ENCODE measurements at places on chromosomes 1 and 21.

DNA sequence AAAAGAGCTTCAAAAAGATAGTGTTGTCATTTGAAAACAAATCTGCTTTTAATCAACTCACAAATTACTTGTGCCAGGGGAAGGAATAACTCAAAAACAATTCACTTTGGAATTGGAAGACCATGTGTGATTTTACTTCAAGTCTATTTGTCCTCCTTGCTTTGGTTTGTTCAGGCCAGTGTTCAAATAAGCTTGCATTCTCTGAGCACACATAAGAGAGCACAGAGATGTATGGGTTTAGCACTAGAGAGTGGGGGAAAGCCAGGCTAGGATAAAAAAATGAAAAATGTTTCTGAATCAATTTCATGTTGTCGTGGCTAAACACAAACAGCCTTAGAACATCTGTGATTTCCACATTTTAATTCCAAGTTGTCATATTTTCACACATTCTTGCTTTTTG lies 325.7 kb upstream of the LYPLAL1 start:
- DNase-seq, result no peak

GRCh38 chr1:69120817-69121216 lies 446.9 kb upstream of the LRRC7 start:
- no peak for DNase-seq

DNA sequence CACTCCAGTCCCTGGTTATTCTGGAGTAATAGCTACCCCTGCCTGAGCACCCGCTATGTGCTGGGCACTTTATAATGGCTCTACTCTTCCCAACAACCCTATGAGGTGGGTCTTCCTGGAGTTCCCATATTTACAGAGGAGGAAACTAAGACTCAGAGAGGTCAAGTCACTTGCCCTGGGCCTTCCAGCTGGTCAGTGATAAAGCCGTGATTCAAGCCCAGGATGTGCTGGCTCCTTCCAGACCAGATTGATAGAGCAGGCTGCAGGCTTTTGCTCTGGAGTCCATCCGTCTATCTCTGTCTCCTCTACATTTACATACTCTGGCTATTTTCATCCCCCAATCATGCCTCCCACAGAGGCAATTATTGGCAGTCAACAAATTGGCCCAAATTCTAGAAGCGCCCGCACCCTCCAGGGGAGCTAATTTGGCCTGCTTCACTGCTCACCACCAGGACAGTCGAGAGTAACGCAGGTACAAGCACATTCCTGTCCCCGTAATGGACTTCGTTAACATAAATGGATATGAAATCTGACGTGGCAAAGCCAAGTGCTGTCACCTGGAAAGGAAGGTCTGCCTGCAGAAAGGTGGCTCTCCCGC lies 39.8 kb upstream of the SELENON start:
- no peak for DNase-seq

DNA sequence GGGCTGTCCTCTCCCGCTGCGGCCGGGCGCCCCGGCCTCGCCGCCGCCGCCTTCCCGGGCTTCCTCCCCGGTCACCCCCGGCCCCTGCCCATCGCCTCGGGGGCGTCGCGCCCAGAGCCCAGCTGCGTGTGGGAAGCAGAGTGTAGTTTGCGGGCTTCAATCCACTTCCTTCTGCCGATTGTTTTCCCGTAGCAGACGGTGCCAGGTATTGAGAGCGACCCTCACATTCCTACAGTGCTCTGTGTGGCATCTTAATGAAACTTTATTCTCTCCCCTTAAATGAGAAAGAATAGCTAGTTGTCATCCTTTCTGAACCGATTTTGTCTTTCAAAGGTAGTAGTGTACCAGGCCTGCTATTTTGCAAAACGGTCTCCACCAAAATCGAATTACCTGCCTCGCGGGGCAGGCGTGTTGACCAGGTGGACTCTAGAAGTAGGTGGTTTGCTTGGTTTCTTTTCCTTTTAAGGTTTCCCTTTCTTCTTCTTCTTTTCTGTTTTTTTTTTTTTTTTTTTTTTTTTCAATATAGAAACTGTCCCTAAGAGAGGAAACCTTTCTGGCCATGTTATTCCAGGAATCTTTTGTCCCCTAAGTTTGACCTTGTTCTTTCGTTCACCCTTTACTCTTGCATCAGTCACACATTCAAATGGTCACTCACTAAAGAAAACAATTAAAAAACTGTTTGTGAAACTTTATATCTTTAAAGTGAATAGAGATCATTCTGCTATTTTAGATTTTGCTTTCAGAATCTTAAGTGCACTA lies 881 bp downstream of the USP25 start:
- no peak for DNase-seq

GRCh38 chr1:195738966-195739650 lies 869.1 kb downstream of the KCNT2 start:
- peak; percentile 88 for DNase-seq

Measured in EH (cell line).